ENCODE measurements at places on chromosomes 6 and 20.

DNA sequence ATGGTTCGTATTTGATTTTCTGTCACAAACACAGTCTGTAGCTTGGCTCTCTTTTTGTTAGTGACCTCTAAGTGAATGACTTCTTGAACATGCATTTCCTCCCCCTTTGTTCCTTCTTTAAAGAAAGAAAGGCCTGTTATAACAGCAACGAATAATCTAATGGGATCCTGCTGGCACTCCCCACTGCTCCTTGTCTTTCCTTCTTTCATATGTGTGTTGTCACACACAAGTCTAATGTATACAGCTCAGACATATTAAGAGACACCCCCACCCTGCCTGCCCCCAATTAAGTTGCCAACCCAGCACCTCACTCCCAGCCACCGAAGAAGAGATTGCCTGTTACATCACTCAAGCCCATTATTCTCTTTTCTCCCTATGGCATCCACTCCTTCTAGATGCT lies 4.9 kb upstream of the SAMD5 start:
- no peaks in the 10 kb centered on the region for H3K4me1 ChIP-seq
- no peak overlapping the region for H3K27ac ChIP-seq
- no peaks in the 10 kb centered on the region for H3K36me3 ChIP-seq
- H3K4me3 ChIP-seq: no peak overlapping the region

DNA sequence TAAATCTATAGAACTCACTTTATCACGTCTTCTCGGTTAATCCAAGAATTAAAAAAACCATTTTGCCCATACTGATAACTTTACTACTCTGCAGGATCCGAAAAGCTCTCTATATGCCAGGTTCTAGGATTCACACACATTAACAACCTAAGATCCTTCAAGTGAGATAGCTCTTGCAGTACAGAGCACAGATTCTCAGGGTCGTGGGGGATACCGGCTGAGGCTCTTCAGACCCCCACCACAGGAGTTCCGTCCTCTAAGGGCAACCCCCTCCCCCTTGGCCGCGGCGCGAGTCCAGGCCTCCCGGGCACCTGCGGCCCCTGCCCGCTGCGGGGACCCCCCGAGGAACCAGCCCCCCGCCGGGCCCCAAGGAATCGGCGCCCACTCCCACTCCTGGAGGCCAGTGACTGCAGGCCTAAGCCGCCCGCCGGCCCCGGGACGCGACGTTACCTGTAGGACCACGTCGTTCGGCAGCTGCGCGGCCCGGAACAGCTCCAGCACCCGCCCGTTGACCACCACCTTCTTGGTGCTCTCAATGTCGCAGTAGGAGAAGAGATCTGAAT lies 892 bp downstream of the REPS1 start:
- H3K4me3 ChIP-seq: peak overlapping the region; percentile 83
- no peaks in the 10 kb centered on the region for H3K36me3 ChIP-seq
- no peaks in the 10 kb centered on the region for H3K27me3 ChIP-seq
- no peak for DNase-seq
- H3K27ac ChIP-seq: peak overlapping the region; percentile 72

DNA sequence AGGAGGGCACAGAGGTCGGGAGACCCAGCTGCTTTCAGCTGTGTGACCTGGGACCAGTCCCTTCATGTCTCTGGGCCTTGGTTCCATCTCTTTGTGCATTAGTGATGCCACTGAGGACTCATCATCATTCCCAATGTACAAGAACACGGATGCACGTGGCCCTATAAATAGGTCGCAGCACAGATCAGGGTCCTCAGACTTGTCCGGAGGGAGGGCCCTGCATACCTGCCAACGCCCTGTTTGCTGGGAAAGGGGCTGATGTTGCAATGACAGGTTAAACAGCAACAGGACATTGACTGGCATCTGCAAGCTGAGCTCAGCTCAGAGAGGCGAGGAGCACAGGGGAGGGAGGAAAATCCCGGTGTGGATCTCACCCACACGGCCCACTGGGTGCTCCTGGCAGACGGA lies 21.8 kb downstream of the TGM2 start:
- peaks cover 25% of the 10 kb centered on the region for H3K4me1 ChIP-seq
- H3K36me3 ChIP-seq: no peaks in the 10 kb centered on the region
- H3K4me3 ChIP-seq: no peak overlapping the region
- H3K27me3 ChIP-seq: no peaks in the 10 kb centered on the region
- no peak overlapping the region for H3K27ac ChIP-seq

- no peaks in the 10 kb centered on the region for H3K36me3 ChIP-seq
- H3K27ac ChIP-seq: no peak overlapping the region
- H3K27me3 ChIP-seq: peaks cover 59% of the 10 kb centered on the region
- peaks cover 16% of the 10 kb centered on the region for H3K4me1 ChIP-seq
Observed at GRCh38 chr20:58127701-58128111, 100.7 kb downstream of the ANKRD60 start.

DNA sequence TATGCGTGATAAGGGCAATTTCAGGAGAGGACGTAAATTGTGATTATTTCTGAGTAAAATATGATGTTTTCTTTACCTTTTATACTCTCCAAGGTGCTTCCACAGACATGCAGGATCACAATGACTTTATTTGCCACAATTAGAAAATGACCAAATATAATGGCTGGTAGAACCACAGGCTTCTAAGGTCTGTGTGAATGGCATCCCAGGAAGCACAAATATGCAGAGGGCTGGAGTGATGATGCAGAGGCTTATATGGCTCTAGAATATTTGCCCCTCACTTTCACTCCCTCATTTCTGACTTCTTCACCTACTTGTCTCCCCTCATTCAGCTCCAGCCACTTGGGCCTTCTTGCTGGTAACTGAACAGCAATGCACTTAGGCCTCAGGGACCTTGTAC lies 502.1 kb upstream of the MAP3K7 start:
- H3K4me1 ChIP-seq: no peaks in the 10 kb centered on the region
- H3K27ac ChIP-seq: no peak overlapping the region
- H3K36me3 ChIP-seq: no peaks in the 10 kb centered on the region
- H3K27me3 ChIP-seq: no peaks in the 10 kb centered on the region
- no peak for DNase-seq

- no peak for DNase-seq
- no peaks in the 10 kb centered on the region for H3K36me3 ChIP-seq
- H3K4me1 ChIP-seq: peaks cover 21% of the 10 kb centered on the region
- peak overlapping the region; percentile 71 for H3K4me3 ChIP-seq
- H3K27me3 ChIP-seq: no peaks in the 10 kb centered on the region
- peak overlapping the region; percentile 79 for H3K27ac ChIP-seq
Observed at GRCh38 chr6:89353118-89353556, 615 bp upstream of the UBE2J1 start.

DNA sequence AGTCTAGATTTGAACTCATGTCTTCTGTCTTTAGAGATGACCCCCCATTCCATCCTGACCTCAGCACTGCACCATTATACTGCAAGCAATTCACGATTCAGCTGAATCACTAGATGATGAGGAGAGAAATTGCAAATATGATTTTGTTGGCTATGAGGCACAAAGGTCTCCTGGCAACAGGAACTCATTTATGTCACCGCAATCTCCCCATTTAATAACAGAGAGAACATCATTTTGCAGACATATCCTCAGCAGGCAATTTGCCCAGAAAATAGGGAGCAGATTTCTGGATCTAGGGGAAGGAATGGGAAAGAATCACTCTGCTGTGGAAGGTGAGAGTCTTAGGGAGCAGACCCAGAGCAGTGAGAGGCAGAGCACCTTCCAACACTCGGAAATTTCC lies 303.0 kb downstream of the PAX1 start:
- DNase-seq: no peak
- no peaks in the 10 kb centered on the region for H3K36me3 ChIP-seq
- H3K4me3 ChIP-seq: no peak overlapping the region
- H3K27ac ChIP-seq: no peak overlapping the region
- no peaks in the 10 kb centered on the region for H3K4me1 ChIP-seq

GRCh38 chr6:145727817-145728388 lies 7.4 kb downstream of the EPM2A start:
- no peaks in the 10 kb centered on the region for H3K27me3 ChIP-seq
- H3K4me1 ChIP-seq: no peaks in the 10 kb centered on the region
- H3K27ac ChIP-seq: no peak overlapping the region
- H3K36me3 ChIP-seq: no peaks in the 10 kb centered on the region
- H3K4me3 ChIP-seq: no peak overlapping the region
- DNase-seq: no peak

- no peaks in the 10 kb centered on the region for H3K27me3 ChIP-seq
- H3K4me3 ChIP-seq: no peak overlapping the region
- no peaks in the 10 kb centered on the region for H3K4me1 ChIP-seq
- H3K27ac ChIP-seq: no peak overlapping the region
- DNase-seq: no peak
- no peaks in the 10 kb centered on the region for H3K36me3 ChIP-seq
Observed at GRCh38 chr6:20306491-20306890, 94.2 kb upstream of the MBOAT1 start.

GRCh38 chr6:3232017-3232945 lies 4.8 kb upstream of the TUBB2B start:
- H3K27ac ChIP-seq: no peak overlapping the region
- DNase-seq: no peak
- no peaks in the 10 kb centered on the region for H3K36me3 ChIP-seq
- H3K4me3 ChIP-seq: no peak overlapping the region

DNA sequence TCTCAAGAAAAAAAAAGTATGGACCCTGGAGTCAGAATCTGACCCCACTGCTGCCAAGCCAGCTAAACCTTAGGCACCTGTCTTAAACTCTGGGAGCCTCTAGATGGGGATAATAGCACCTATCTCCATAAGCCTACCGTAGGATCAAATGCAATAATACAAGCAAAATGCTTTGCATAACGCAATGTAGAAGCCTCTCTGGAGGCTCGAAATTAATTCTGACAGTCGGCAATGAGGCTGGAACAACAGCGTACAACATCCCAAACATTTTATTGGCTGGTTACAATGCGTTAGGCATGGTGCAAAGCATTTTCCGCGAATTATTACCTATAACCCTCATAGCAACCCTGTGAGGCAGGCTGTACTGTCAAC lies 521 bp downstream of the CDK5RAP1 start:
- H3K27me3 ChIP-seq: no peaks in the 10 kb centered on the region
- H3K4me1 ChIP-seq: peaks cover 15% of the 10 kb centered on the region
- no peak for DNase-seq
- H3K4me3 ChIP-seq: peak overlapping the region; percentile 99
- no peaks in the 10 kb centered on the region for H3K36me3 ChIP-seq
- H3K27ac ChIP-seq: peak overlapping the region; percentile 54

GRCh38 chr6:75143191-75143590 lies 62.7 kb downstream of the COL12A1 start:
- no peak overlapping the region for H3K27ac ChIP-seq
- no peaks in the 10 kb centered on the region for H3K36me3 ChIP-seq

GRCh38 chr6:75850026-75850833 lies 101.2 kb downstream of the MYO6 start:
- H3K4me3 ChIP-seq: no peak overlapping the region
- no peaks in the 10 kb centered on the region for H3K27me3 ChIP-seq
- H3K27ac ChIP-seq: peak overlapping the region; percentile 30
- no peaks in the 10 kb centered on the region for H3K36me3 ChIP-seq
- no peak for DNase-seq
- H3K4me1 ChIP-seq: peaks cover 28% of the 10 kb centered on the region

- H3K36me3 ChIP-seq: no peaks in the 10 kb centered on the region
- no peaks in the 10 kb centered on the region for H3K4me1 ChIP-seq
- no peak overlapping the region for H3K4me3 ChIP-seq
- H3K27ac ChIP-seq: no peak overlapping the region
- DNase-seq: no peak
- no peaks in the 10 kb centered on the region for H3K27me3 ChIP-seq
Observed at GRCh38 chr20:8372824-8373380, 240.8 kb downstream of the PLCB1 start.
